ENCODE measurements at places on chromosomes 6 and 20. TPM values are rescaled to one million over a fixed set of nuclear protein-coding genes. Genes with fewer than 3 reads are reported as not detected.

- H3K27me3 ChIP-seq: peaks cover 7% of the 10 kb centered on the region
- DNase-seq: no peak
- no peaks in the 10 kb centered on the region for H3K36me3 ChIP-seq
- H3K4me1 ChIP-seq: no peaks in the 10 kb centered on the region
- no peak overlapping the region for H3K27ac ChIP-seq
- no peak overlapping the region for H3K4me3 ChIP-seq
Measured at GRCh38 chr6:142357879-142358278, 56.1 kb downstream of the ADGRG6 start.

DNA sequence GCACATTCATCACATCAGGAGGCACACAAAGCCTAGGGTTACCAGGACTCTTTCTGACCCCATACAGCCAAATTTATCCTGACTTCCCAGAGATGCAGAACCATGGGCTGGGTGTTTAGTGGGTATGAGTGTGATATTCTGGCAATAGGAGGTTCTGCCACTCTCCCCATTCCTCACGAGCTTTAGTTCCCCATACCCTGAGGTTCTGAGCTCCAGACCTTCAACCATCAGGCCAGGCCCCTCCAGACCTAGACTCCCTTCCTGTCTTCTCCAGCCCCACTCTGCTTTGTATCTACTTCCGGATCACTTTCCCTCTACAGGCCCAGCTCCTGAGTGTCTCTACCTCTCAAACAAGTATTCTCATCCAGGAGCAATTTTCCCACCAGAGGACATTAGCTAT is 4.4 kb downstream of the HLA-F start:
- peaks cover 51% of the 10 kb centered on the region for H3K4me1 ChIP-seq
- no peak for DNase-seq
- H3K27me3 ChIP-seq: no peaks in the 10 kb centered on the region
- peak overlapping the region; percentile 30 for H3K4me3 ChIP-seq

DNA sequence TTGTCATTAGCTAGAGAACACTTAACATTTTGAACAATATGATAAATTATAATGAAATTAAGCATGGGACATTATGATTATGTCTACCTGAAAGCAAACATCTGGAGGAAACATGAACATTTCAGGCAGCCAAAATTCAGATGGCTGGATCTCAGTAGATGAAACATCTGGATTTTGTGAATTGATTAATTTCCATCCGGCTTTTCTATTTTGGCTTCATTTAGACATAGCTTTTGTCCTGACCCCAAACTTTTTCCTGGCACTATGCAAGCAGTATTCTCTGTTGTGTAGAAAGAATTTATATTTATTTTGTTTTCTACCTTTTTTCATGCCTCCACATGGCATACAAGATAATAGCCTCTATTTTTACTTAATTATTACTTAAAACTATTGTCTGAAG is 186.3 kb downstream of the OGFRL1 start:
- no peak for DNase-seq
- peaks cover 2% of the 10 kb centered on the region for H3K27me3 ChIP-seq
- no peaks in the 10 kb centered on the region for H3K36me3 ChIP-seq
- no peak overlapping the region for H3K27ac ChIP-seq
- H3K4me3 ChIP-seq: no peak overlapping the region
- peaks cover 3% of the 10 kb centered on the region for H3K4me1 ChIP-seq

DNA sequence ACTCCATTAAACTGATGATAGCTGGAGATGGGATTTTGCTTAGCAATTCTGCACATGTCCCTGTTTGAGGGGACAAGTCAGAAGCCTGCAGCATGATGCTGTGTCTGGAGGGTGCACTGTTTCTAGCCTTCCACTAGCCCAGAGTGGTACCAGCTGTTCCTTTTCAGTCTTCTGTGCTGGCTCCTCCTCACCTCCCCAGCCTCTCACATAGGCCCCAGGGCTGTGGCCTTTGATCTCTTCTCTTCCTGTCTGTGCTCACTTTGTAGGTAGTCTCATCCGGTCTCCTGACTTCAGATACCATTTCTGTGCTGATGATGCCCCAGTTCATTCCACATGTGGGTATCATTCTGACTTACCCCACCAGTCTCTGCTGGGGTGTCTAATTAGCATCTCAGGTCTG is 126.3 kb downstream of the HIVEP1 start:
- H3K4me1 ChIP-seq: peaks cover 23% of the 10 kb centered on the region
- peaks cover 72% of the 10 kb centered on the region for H3K36me3 ChIP-seq
- no peaks in the 10 kb centered on the region for H3K27me3 ChIP-seq
- H3K27ac ChIP-seq: peak overlapping the region; percentile 68

GRCh38 chr20:43337036-43337435 is 120.7 kb upstream of the SRSF6 start:
- DNase-seq: no peak
- H3K4me1 ChIP-seq: no peaks in the 10 kb centered on the region
- no peak overlapping the region for H3K4me3 ChIP-seq
- H3K27ac ChIP-seq: no peak overlapping the region

GRCh38 chr6:158905277-158905676 is 86.1 kb upstream of the EZR start:
- no peak overlapping the region for H3K27ac ChIP-seq
- peaks cover 9% of the 10 kb centered on the region for H3K36me3 ChIP-seq
- peaks cover 1% of the 10 kb centered on the region for H3K27me3 ChIP-seq
- DNase-seq: no peak
- no peak overlapping the region for H3K4me3 ChIP-seq

GRCh38 chr20:39533858-39534257 is 571.7 kb downstream of the DHX35 start:
- no peaks in the 10 kb centered on the region for H3K27me3 ChIP-seq
- no peaks in the 10 kb centered on the region for H3K36me3 ChIP-seq
- H3K4me1 ChIP-seq: no peaks in the 10 kb centered on the region
- no peak overlapping the region for H3K4me3 ChIP-seq
- no peak overlapping the region for H3K27ac ChIP-seq

GRCh38 chr6:35475573-35475972 is 7.4 kb downstream of the RPL10A start:
- H3K4me1 ChIP-seq: peaks cover 18% of the 10 kb centered on the region
- H3K27me3 ChIP-seq: no peaks in the 10 kb centered on the region
- H3K36me3 ChIP-seq: peaks cover 33% of the 10 kb centered on the region
- DNase-seq: no peak
- H3K4me3 ChIP-seq: no peak overlapping the region

DNA sequence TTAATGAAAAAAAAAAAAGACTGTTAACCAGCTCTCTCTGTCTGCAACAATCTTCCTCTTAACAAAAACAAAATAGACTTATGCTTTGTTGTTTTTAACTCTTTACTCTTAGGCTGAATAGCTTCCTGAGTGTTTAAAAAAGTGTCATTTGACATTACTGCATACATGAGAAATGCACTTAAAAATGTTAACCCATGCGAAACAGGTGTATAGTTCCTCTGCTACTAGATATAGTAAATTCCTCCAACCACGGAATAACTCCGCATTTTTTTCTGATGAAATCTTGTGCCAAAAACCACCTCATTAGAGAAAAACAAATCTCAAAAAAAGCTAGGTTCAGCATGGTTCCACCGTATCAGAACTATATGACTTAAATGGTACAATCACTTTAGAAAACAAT is 426.0 kb downstream of the ADGRB3 start:
- no peaks in the 10 kb centered on the region for H3K4me1 ChIP-seq
- H3K27me3 ChIP-seq: no peaks in the 10 kb centered on the region
- no peaks in the 10 kb centered on the region for H3K36me3 ChIP-seq
- DNase-seq: no peak

DNA sequence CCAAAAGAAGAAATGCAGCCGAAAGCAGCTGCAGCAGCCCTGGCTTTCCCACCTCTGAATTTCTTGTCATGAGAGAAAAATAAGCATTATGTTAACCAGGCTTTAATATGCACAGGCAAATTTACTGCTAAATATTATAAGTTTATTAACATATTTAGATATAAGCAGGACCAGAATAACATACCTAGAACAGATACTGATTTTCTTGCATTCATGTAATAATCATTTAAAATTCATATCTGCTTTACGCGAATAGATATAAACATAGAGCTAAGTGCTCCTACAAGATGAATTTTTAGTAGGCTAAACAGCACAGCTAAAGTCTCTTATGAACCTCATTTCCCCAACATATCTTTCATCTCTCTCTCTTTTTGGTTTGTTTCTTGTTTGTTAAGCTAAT is 14.7 kb downstream of the CD93 start:
- no peak overlapping the region for H3K4me3 ChIP-seq
- no peak for DNase-seq
- peaks cover 7% of the 10 kb centered on the region for H3K27me3 ChIP-seq
- no peak overlapping the region for H3K27ac ChIP-seq
- H3K4me1 ChIP-seq: no peaks in the 10 kb centered on the region
- no peaks in the 10 kb centered on the region for H3K36me3 ChIP-seq

DNA sequence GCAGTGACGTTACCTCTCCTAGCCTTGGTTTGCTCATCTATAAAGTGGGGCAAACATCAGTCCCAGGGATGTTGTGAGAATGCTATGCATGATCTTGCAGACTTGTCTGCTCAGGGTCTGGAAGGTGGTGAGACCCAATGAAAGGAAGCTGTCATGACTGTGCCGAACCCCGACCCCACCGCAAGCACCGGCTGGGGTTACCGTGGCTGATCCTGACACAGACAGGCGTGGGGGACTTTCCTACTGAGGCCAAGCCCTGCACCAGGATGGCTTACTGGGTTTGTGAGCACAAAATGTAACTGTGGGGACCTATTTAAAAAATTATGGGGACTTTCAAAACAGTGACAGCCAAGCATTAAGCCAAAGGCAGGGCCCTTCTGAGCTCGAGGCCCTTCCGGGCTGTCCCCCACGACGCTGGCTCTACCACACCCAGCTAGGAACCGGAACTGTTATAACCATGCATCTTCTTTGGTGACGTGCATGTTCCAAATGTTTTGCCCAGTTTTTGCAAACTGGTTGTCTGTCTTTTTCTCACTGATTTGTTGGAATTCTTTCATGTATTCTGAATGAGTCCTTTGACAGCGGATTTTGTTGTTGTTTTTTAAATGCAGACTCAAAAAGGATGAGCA is 76.6 kb upstream of the PMEPA1 start:
- no peaks in the 10 kb centered on the region for H3K4me1 ChIP-seq
- DNase-seq: no peak
- no peaks in the 10 kb centered on the region for H3K27me3 ChIP-seq
- H3K4me3 ChIP-seq: no peak overlapping the region
- H3K27ac ChIP-seq: no peak overlapping the region
- no peaks in the 10 kb centered on the region for H3K36me3 ChIP-seq

- peak overlapping the region; percentile 72 for H3K27ac ChIP-seq
- peak overlapping the region; percentile 46 for H3K4me3 ChIP-seq
- no peaks in the 10 kb centered on the region for H3K36me3 ChIP-seq
- H3K27me3 ChIP-seq: no peaks in the 10 kb centered on the region
- H3K4me1 ChIP-seq: peaks cover 7% of the 10 kb centered on the region
Measured at GRCh38 chr6:11785415-11785773, 6.8 kb upstream of the ADTRP start.

DNA sequence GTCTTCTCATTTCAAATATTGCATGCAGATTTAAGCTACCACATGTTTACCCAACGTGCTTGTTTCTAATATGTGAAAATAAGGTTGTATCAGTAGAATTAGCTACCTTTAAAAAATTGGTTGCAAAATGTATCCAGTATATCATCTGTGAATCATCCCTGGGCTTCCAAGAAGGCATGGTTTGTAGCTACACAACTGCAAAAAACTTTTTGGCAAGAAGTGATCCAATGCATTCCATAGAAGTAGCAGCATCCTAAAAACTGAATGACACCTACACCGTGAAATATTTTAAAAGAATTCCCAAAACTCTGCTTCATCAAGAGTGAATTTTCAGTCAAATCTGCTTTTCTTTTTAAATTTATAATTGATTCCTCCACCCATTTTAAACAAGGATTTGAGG is 89.1 kb downstream of the AIG1 start:
- peaks cover 5% of the 10 kb centered on the region for H3K4me1 ChIP-seq
- H3K4me3 ChIP-seq: no peak overlapping the region
- DNase-seq: no peak
- no peak overlapping the region for H3K27ac ChIP-seq
- H3K36me3 ChIP-seq: no peaks in the 10 kb centered on the region
- H3K27me3 ChIP-seq: no peaks in the 10 kb centered on the region

GRCh38 chr6:108581932-108582475 is 21.3 kb downstream of the FOXO3 start:
- H3K27me3 ChIP-seq: no peaks in the 10 kb centered on the region
- no peak overlapping the region for H3K4me3 ChIP-seq
- no peak for DNase-seq
- H3K4me1 ChIP-seq: peaks cover 11% of the 10 kb centered on the region
- H3K27ac ChIP-seq: no peak overlapping the region
- no peaks in the 10 kb centered on the region for H3K36me3 ChIP-seq

Gene CDS2
- 34.7 TPM for total RNA-seq

Gene SPDEF
- total RNA-seq: not detected

Gene POM121L2
- not detected for total RNA-seq

Gene RBM39
- 352 TPM for total RNA-seq

Gene PRRT1
- total RNA-seq: 0.35 TPM

Gene TDRD6
- not detected for total RNA-seq

Gene RSPO3
- not detected for total RNA-seq

Gene VSX1
- not detected for total RNA-seq
